ENCODE measurements at places on chromosomes 12 and 14.

GRCh38 chr14:105169776-105170655 is 1.4 kb upstream of the JAG2 start:
- no peak for DNase-seq

DNA sequence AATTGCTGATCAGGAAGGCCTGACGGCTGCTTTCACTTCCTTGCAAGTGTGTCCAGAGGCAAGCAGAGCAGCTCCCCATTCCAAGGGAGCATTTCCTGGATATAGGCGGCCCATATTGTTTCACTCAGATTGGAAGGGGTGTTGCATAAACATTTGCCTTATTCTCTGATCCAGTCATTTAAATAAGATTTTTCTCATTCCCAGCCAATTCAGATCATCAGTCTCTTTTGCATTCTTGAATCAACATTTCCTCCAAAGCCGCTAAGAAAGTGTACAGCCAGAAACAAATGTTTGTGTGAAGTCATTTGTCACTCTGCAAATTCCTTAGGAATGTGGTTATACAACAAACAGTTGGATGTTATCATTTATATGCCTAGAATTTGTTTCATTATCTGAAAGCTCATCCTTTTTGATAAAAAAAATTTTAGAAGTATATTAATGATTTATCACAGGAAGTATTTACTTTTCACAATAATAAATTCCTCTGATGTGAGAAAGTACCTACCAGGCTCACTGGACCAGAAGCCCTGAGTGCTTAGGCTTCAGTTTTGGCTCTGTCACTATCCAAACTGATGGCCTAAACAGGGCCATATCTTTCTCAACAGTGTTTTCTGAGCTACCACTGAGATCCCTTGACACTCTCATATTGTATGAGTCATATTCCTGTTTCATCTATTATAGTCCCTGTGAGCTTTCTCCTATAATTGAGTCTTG is 379.6 kb downstream of the CCDC91 start:
- no peak for DNase-seq

DNA sequence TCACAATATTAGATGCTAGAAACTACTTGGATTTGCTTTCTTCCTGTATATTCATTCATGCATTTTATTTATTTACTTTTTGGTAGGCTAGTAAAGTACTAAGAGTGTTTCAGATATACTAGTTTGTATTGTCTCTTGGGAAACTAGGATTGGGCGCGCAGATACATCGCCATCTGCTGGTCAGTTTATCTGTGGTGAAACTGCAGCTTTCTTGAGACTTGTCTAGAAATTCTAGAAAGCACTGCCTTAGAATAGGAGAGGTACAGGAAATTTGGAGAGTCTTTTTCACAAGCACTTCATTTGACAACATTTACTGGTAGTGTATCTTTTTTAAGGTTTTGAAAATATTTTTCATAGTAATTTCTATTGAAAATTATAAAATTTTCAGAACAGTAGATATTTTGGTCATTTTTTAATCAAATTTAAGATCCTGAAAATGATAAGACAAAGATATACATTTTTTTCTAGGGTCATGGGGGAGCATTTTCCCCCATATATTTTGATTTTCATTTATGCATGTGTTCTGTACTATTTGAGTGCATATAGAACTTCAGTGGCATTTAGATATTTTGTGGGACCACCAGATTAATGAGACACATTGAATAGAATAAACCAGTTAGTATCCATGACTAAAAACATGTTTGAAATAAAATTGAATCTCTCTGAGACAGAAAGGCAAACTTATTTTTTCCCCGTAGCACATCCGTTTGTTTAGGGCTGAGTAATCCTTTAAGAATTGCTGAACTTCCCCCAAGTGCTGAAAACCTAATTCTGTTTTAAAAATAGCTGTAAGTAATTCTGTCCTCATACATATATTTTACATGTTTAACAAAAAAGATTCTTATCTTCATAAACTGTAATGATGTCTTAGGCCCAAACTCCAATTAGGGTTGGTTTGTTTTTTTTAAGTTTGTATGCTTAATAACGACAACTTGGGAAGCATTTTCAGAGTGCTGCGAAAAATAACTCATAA is 44.5 kb downstream of the SLC38A6 start:
- peak; percentile 19 for DNase-seq

DNA sequence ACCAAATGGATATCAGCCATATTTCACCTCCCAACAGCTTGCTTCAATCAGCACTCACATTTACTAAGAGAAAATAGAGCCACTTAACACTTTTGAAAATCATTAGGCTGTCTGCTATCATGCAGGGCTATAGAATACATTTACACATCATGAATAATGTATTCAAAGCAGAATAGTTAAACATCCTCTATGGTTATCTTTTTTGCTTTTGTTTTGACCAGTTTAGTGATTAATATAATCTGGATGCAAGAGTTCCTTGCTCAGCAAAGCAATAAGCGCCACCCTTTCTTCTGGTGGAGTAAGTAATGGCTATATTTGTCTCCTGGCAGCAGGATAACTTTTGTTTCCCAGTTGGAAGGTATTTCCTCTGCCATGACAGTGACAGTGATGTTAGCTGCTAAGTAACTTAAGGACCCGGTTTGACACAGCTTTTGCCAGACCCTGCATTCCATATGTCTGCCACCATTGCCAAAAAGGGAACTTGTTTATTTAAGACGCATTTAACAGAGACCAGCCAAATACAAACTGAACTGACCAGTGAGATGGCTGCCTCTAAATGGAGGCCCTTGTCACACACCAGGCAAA is 70.3 kb upstream of the NR2C1 start:
- no peak for DNase-seq

DNA sequence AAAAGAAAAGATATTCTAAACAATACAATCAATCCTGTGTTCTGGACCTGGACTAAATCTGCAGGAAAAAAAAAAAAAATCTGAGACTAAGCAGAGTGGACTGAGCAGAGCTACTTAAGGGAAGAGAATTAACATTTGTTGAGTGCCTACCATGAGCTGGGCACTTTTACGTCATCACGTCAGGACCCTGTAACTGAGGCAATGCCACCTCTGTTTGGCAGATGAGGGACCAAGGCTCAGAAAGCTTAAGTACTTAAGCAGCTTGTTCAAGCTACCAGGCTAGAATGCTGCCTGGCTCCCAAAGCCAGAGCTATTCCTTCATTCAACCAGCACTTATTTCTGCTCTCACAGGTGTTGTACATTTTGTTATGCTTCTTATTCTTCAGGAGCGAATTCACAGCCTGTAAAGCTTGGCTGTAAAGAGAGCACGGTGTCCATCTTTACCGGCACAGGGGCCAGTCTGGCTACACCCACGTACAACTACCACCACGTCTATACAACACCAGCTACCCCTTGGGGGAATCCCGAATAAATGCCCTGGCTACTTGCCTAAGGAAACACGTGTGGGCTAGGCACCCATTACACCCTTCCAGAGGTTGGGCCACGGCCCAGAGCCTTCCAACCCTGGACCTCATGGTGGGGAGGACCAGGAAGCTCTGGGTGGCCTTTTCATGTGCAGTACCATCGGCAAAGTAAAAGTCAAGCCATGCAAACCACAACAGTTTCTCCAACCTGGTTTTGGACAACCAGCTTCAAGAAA is 27.0 kb downstream of the TMCC3 start:
- DNase-seq: no peak

DNA sequence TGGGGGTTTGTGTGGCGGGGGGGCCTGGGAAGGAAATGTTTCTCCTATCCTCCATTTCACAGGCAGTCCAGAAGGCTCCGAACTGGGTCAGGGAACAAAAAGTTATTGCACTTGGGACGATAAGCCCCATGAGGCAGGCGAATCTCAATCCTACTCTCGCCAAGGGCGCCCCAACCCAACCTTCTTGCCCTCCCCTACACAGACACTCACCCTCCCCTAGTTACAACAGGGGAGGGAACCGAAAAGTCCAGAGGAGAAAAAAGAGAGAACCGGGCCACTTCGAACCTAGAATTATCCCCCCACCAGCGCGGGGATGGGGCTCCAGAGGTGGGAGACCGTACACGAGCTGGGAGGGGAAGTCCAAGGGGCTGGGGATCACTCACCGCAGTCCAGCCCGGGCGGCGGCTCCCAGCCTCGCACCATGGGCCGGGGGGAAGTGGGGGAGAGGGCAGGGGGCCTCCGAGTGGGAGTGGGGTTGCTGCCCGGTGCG is 357 bp downstream of the HOMEZ start:
- DNase-seq: no peak

- DNase-seq: no peak
Measured at GRCh38 chr12:89162589-89163261, 189.6 kb downstream of the DUSP6 start.

DNA sequence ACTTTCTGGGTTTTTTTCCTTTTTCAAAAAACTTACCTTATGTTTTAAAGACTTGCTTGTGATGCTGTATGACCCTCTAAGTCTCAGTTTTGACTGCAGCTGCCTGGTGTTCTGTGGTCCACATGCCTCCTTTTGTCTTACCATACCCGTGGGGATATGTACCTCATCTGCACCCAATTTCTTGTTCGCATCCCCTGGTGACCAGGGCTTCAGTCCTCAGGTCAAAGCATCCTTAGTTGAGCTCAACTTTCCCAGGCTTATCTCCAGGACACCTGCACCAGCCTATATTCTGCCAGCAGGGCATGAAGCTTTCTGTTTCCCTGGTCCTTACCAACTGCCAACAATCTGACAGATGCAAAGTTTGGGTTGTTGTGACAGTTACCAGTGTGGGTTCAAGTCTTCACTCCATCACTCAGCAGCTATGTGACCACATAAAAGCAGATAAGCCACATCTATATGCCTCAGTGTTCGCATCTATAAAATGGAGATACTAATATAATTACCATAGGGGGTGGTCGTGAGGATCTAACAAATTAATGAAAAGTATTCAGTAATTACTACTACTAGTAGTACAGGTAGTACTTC is 94.0 kb downstream of the NTF3 start:
- no peak for DNase-seq

- no peak for DNase-seq
Measured at GRCh38 chr12:23631786-23632377, 317.6 kb downstream of the SOX5 start.

DNA sequence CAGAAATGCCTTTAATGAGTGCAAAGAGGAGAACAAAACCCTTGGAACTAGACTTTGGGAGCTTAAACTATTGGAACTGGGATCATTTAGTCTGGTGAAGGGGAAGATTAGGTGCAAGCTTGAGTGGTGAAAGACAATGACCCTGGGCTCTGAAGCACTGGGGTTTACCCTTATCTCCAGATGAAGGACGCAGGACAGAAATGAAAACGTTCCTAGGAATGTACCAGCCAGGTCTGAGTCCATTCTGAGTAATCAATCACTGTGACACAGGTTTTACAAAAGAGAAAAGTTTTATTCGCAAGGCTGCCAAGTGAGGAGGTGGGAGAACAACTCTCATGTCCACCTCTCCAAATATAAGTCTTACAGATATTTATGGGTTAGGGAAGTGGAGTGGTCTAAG is 249.1 kb downstream of the LRIG3 start:
- DNase-seq: no peak

DNA sequence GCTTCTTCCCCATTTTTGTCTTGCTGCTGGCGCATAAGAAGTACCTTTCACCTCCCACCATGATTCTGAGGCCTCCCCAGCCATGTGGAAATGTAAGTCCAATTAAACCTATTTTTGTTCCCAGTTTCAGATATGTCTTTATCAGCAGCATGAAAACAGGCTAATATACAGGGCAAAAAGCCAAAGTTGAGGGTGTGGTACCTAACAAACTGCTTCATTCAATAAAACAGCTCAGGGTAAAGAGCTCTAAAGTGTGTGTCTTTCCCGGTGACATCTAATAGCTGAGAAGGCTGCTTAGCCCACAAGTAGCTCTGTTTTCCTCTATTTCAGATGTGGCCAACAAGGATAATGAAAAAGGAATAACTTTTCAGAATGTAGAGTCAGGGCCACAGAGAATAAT is 76.7 kb upstream of the SLC8A3 start:
- no peak for DNase-seq

- no peak for DNase-seq
Measured at GRCh38 chr12:15689751-15690191, 99.4 kb downstream of the EPS8 start.

DNA sequence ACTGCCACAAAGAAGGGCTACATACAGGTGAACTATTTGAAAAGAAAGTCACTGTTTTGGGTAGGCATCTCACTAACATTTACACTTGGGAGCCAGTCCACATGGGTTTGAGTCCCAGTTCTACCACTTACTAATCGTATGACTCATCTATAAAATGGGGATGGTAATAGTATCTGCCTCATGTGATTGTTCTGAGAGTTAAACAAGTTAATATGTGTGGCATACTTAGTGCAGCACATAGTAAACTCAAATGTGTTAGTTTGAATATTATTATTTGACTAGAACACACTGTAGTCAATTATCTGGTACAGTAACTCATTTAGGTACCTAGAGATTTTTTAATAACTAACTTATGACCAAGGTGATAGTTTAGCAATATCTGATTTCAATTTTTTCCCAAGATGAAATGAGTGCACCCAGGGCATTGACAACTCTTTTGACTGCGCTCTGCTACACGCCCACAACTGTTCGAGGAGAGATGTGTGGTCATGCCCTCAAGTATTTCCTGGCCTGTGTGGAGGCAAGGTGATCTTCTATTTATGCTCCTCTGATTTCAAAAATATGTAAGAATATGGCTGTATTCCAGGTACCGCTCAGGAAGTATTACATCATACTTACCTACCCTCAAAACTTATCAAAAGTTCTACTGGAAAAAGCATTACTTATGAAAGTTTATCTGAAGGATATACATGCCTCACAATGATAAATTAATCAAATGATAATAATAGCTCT is 210.6 kb upstream of the EGLN3 start:
- no peak for DNase-seq

DNA sequence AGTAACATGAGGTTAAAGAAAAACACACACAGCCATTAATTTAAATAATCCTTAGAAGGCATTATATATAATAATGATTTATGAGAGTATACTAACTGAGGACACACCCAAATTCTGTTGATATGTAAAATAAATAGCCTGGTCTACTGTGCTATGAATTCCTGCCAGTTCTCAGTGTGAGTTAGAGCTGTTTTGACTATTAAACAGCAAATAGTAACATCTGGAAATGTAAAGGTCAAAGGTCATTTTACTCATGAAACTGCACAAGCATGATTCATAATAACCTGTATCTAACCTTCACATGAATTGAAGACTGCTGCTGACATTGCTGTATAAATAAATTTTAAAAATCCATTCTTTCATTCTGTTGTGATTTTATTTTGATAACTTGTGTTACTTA is 966.7 kb downstream of the SLC6A15 start:
- DNase-seq: no peak

GRCh38 chr12:132489078-132489601 is 811 bp upstream of the FBRSL1 start:
- DNase-seq: peak; percentile 39

DNA sequence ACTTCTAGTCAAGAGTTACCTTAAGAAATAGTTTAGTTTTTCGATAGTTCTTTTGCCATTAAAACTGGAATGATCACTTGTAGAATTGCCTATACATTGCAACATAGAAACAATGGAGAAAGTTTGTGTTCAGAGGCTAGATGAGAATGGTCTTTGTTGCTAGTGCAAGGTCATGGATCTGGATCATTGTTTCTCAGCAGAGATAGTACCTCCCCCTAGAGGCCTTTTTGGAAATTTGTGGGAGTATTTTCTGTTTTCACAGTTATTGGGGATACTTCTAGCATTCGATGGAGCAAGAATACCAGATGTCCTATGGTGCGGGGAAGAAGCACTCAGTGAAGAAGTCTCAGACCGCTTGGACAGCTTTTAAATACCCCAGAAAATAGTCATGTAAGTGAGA is 138.8 kb upstream of the HMGA2 start:
- no peak for DNase-seq

Data from stimulated activated CD8-positive, alpha-beta memory T cell treated with anti-CD3 and anti-CD28 coated beads, Interleukin-4, amount 100 ng/mL, for 1 hour (primary cell).